ENCODE measurements at places on chromosomes 6 and 20. TPM values are rescaled to one million over a fixed set of nuclear protein-coding genes. Genes with fewer than 3 reads are reported as not detected.

Gene KHDC1L
- 0.26 TPM for total RNA-seq

Gene BTN1A1
- not detected for total RNA-seq

Gene SLC35F1
- not detected for total RNA-seq

Gene RSPH4A
- total RNA-seq, result 0.12 TPM

Gene SRMS
- 0.25 TPM for total RNA-seq

Gene HSPA12B
- total RNA-seq, result 0.70 TPM

Gene EMILIN3
- 0.73 TPM for total RNA-seq

Gene IMPG1
- not detected for total RNA-seq

Gene RNF144B
- 0.37 TPM for total RNA-seq

Gene TMC2
- total RNA-seq, result not detected

Gene C4A
- 0.93 TPM for total RNA-seq

Measured in A549 treated with AZD2906 at 1 μM for 4 hours (cell line).